ELR (cell line): ENCODE measurements at places on chromosomes 11 and 22.
A peak's percentile ranks its signal among the peaks of the same experiment; 100 is the strongest.

- DNase-seq = no peak
Measured at GRCh38 chr11:116466801-116467200, 306.0 kb downstream of the BUD13 start.

DNA sequence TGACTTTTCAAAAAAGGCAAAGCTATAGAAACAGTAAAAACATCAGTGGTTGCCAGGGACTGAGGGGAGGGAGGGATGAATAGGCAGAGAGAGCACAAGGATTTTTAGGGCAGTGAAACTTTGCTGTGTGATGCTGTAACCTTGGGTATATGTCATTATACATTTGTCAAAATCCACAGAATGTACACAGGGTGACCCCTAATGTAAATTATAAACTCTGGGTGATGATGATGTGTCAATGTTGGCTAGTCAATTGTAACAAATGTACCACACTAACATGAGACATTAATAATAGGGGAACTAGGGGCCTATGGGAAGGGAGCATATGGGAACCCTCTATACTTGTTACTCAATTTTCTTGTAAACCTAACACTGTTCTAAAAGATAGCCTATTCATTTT, 24.8 kb downstream of the RIBC2 start:
- DNase-seq = no peak

- DNase-seq = no peak
Measured at GRCh38 chr11:117859061-117859460, 17.4 kb downstream of the FXYD6 start.

- no peak for DNase-seq
Measured at GRCh38 chr11:57462597-57462996, 2.3 kb downstream of the RTN4RL2 start.

- DNase-seq = no peak
Measured at GRCh38 chr22:46408568-46409506, 73.3 kb downstream of the TRMU start.

DNA sequence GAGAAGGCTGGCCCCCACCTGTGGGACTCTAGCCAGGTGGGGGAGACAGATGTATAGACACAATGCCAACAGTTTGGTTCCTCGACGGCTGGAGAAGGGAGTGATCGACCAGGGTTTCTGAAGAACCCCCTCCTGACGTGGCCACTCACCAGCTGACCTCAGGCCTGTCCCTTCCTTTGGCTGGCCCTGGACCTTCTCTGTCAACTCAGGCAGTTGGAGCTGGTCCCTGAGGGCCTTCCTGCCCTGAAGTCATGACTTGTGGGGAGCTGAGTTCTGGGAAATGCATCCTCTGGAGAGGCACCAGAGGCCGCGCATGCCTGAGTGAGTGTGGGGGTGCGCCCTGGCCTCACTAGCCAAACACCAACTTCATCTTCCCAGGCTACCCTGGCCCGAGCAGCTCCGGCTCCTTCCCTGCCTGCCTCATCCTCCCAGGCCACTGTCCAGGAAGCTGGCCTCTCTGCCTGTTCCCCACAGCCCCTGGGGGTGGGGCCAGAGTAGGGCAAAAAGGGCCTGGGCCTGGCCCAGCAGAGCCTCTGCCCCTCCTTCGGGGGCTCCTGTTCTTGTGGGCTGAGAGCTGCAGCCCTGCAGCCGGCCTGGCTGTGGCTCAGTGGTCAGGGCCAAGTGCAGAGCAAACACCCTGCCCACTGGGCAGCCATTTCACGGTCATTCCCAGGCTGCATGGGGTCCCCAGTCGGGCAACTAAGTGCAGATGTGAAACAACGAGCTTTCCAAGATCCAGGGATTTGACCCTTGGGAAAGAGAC, 23.6 kb downstream of the TXN2 start:
- no peak for DNase-seq

- no peak for DNase-seq
Measured at GRCh38 chr11:85697747-85698146, 11.8 kb upstream of the CCDC89 start.

DNA sequence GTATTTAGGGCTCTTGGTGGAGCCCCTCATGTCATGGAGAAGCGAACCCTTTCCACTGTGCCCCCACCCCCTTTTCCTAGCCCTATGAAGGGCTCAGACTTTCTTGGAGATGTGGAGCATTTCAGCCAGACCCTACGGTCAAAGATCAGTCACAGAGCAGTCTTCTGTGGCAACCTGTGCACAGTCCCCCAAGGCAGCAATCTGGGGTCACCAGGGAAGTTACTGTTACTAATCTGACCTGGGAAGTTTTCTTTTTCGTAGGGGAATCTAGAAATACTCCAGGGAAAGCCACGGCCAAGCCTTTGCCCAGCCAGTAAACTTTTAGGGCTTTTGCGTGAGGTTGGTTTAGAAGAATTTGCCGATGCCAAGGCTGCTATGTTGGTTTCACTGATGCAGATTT, 50.6 kb downstream of the ZBTB16 start:
- no peak for DNase-seq

DNA sequence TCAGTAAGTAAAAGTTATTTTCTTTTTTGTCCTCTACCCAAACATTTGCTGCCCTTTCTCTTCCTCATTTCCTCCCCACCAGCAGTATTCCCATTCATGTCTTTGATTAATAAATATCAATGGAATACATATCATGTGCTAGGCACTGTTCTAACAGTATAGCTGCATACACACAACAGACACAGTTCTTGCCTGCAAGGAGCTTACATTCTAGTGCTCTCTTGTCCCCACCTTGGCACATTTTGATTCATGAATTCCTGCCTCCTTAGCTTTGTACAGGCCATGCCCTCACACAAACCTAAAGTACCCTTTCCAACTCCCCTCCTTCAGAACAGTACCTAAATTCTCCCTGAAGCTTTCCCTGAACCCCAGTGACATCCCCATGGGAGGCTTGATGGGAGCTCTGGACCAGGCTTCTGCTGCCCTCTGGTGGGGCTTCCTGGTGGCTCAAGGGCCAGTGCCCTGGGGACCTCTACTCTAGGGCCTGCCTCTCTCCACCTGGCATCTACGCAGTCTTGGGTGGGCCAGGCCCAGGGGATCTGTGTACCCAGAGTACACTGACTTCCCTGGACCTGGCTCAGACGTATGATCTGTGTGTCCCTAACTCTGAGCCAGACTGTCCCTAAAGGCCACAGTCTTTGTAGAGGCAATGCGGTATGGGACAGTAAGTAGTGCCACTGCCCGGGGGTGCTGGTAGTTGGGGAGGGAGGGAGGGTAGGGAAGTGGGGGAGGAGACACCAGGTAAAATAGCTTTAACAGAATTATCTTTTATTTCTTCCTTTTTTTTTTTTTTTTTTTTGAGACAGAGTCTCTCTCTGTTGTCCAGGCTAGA, 14.1 kb downstream of the RPS13 start:
- peak; percentile 63 for DNase-seq

GRCh38 chr11:118938491-118939403, 13.0 kb upstream of the BCL9L start:
- peak; percentile 91 for DNase-seq

- no peak for DNase-seq
Measured at GRCh38 chr11:117919341-117919740, 9.9 kb downstream of the TMPRSS13 start.
